ENCODE measurements at places on chromosomes 12 and 14. TPM values are rescaled to one million over a fixed set of nuclear protein-coding genes. Genes with fewer than 3 reads are reported as not detected.
A peak's percentile ranks its signal among the peaks of the same experiment; 100 is the strongest.

The MGP gene
- polyA plus RNA-seq = 193 TPM

The ADIPOR2 gene
- 48.8 TPM for polyA plus RNA-seq

The STAC3 gene
- polyA plus RNA-seq = 6.9 TPM

The IL26 gene
- not detected for polyA plus RNA-seq

DNA sequence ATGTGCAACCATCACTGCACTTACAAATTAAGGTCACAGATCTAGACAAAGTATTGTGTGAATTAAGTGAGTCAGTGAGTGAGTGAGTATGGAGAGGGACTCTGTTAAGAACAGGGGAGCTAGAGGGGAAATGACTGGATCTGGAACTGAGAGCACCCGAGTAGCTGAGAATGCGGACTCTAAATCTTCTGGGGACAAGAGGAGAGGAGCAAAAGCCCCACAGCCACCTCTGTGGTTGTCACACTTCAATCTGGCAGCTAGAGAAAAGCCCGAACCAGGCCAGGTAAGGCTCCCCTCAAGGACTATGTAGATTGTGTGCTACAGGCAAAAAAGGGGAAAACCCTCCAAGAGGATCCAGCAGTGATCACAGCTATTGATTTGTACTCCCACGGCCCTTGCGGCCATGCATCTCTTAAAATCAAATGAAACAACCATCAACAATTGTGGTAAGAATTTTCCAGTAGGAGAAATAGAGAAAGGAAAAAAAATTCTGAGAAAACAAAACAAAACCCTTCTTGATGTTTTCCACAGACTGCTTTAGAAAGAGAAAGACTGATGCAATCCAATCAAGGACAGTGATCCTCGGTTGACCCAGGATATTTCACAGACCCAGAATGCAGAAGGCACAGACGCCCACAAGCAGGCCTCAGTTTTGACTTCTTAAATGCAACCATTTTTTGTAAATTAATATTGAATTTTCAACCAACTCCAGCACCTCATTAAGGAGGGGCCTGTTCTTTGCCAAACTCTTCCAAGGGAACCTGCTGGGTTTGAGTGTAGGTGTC, 109.6 kb downstream of the SLC38A6 start:
- DNase-seq = peak; percentile 36

DNA sequence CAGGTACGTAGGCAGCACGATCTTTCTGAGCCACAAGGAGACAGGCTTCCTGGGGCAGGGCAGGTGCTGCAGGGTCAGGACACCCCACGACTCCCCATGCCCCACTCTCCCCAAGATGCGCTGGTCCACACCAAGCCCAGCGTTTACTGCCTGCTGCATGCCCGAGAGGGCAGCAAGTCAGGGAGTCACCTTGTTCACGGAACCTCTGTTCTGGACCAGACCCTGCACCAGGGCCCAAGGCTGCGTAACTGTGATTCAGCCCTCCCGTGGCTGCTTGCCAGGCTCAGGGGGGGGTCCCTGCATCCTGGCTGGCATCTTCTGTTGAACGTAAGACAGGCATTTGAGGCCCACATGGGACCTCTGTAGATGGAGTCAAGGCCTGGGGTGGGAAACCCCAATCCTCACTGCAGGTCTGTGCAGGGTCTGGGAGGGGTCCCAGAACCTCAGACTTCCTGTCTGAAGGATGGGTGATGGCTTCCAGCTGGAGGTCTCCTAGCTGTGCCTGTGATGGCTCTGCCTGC, 228.6 kb upstream of the RTL1 start:
- no peak for DNase-seq

DNA sequence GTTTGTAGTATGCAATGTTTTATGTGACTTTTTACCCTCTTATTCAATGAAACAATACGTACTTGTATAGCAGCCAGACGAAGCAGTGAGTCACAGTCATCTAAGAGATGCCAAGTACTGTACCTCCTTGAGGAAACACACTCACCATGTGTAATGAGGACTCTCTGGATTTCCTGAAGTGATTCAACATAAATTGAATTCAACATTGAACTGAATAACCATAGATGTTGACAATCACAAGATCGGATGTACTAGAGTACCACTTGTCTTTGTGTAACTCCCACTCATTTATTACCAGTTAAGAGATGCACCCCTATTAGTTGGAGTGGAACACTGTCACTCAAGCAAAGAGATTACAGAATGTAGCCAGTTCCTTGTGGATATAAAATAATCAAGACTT, 175.2 kb upstream of the HMGA2 start:
- DNase-seq = no peak

- no peak for DNase-seq
These were observed 92.8 kb upstream of the ETV6 start for GRCh38 chr12:11556682-11557081.

- DNase-seq = no peak
These were observed 476 bp upstream of the TRAFD1 start for GRCh38 chr12:112124918-112125249.

GRCh38 chr14:75482366-75482765, 39.9 kb upstream of the BATF start:
- DNase-seq = no peak

GRCh38 chr12:88922816-88923215, 342.5 kb upstream of the KITLG start:
- DNase-seq = no peak

GRCh38 chr12:28710882-28711281, 438.2 kb upstream of the FAR2 start:
- DNase-seq = no peak

DNA sequence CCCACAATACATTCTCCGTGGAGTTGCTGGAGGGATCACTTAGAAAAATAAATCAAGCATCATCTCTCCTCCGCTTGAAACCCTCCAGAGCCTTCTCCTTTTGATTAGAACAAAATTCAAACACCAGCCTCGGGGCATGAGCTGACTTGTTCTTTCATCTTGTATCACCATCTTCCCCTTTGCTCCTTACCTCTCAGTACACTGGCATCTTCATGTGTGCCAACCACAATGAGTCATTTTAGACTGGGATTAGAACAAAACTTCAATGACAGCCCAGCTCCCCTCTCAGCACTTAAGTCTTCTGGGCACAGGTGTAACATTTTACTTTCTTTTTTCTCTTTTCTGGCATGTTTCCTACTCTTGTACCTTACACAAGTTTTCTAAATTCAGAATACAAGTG, 1159.2 kb upstream of the TMEM132C start:
- DNase-seq = no peak

DNA sequence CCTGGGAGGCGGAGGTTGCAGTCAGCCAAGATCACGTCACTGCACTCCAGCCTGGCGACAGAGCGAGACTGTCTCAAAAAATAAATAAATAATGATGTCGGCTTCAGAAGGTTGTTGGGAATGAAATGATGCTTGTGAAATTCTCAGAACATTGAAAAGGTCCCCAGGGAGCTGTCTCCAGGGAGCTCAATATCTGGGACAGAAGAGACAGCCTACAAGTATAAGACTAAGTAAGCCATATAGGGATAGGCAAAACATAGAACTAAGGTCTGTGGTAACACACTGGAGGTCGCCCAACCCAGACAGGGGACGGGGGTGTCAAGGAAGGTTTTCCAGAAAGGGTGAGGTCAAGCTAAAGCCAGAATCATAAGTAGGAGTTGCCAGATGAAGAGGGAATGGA, 29.5 kb upstream of the HSPB8 start:
- DNase-seq = no peak

All from lung (tissue), 17 donors.